ENCODE measurements at places on chromosomes 5 and 9.

DNA sequence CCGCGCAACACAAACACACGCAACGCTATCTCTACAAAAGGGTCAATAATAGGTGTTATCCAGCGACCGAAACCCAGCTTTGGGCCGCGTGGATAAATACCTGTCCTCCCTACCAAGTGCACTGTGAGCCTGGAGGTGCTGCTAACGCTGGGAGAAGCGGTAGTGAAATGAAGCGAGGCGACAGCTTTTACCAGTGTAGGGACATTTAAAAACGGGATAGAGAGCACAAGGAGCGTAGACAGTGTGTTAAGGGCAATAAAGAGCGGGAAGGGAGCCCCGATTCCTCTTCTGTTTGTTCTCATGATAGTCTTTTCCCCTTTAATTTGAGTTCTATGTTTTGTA lies 421 bp upstream of the DEPDC1B start:
- no peak for DNase-seq

DNA sequence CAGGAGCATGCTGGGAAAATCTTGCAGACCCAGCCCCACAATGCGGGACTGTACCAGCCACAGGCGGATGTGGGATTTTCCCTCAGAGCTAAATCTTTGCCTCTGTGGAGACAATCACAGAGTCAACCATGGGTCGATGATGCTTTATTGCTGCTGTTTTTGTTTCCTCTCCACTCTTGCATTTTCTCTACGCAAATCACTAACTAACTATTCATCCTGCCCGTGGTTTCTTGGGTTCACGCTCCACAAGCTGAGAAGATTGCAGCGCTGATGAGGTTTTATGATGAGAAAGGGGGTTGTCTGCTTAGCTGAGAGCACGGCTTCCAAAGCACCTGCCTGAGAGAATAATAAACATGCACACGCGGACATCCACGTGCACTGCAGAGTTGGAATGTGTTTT lies 500.2 kb upstream of the ADAMTS16 start:
- no peak for DNase-seq

- DNase-seq: no peak
Observed at GRCh38 chr5:169989365-169989764, 9.1 kb upstream of the INSYN2B start.

- DNase-seq: no peak
Observed at GRCh38 chr5:153425914-153426313, 64.6 kb upstream of the GRIA1 start.

DNA sequence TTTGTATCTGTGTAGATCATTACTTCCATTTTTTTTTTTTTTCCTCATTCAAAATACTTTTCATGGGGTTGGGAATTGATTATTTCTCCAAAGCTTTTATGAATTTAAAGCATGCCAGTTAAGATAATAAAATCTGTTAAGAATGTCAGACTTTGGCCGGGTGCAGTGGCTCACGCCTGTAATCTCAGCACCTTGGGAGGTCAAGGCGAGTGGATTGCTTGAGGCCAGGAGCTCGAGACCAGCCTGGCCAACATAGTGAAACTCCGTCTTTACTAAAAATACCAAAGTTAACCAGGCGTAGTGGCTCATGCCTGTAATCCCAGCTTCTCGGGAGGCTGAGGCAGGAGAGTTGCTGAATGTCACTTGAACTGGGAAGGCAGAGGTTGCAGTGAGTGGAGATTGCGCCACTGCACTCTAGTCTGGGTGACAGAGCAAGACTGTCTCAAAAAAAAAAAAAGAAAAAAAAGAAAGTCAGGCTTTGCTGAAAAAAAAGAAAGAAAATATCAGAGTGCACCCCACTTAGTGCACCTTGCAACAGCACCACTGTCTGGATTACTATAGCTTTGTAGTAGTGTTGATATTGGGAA lies 18.5 kb downstream of the TBC1D2 start:
- no peak for DNase-seq

DNA sequence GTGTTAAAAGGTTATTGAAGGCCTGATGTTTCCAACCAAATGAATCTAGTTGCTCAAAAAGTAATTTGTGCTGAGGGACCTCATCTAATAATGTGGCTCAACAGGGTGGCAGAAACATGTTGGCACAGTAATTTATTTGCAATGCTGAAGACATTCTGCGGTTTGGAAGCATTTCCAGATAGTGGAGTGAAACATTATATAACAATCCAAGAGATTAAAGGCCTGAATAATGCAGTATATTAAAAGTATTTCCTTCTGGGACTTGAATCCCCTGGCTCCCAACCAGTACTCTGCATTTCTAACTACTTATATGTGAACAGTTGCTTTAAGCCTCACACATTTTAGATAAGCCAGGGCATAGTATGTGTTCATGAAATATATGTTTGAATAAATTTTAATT lies 25.9 kb upstream of the ALDH1A1 start:
- no peak for DNase-seq

DNA sequence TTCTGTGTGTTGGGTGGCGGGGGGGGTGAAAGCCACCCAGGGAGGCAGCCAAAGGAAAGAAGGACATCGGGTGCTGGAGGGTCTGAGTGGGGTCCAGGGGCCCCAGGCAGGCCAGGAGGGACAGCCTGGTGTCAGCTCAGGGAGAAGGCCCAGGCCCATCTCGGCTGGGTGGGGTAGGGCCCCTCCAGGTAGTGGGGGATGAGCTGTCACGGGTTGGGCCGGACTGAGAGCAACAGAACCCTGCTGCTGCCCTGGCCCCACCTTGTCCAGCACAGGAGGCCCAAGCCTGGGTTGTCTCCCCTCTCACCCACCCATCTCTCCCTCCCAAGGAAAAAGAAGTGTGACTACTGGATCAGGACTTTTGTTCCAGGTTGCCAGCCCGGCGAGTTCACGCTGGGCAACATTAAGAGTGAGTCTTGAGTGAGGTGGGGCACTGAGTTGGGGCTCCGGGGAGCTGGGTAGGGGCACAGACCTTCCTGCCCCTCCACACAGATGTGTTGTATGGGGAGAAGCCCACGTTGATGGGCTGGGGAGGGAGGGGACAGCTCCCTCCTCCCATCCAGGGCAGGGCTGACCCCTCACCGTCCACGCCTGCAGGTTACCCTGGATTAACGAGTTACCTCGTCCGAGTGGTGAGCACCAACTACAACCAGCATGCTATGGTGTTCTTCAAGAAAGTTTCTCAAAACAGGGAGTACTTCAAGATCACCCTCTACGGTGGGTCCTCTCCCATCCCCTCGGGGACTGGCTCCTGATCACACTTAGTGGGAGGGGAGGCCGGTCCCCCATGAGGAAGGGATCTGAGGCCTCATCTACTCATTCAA lies 2.3 kb downstream of the LCN2 start:
- no peak for DNase-seq

GRCh38 chr5:174384509-174384947 lies 339.0 kb downstream of the NSG2 start:
- DNase-seq: no peak

DNA sequence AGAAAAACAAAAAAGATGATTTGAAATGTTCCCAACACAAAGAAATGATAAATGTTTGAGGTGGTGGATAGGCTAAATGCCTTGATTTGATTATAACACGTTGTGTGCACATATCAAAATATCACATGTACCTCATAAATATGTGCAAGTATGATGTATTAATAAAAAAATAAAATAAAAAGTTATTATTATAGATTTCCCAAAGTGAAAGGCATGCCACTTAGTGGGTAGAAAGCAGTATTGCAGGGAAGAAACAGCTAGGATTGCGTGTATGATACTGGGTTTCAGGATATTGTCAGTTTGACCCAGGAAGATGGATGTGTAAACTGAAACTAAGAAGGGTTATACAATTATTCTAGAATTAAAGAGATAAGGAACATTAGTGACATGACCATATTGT lies 3.6 kb upstream of the TMEM38B start:
- no peak for DNase-seq

GRCh38 chr5:128770907-128771306 lies 194.4 kb upstream of the SLC27A6 start:
- no peak for DNase-seq

- DNase-seq: no peak
Observed at GRCh38 chr5:143101121-143101520, 302.4 kb downstream of the NR3C1 start.

DNA sequence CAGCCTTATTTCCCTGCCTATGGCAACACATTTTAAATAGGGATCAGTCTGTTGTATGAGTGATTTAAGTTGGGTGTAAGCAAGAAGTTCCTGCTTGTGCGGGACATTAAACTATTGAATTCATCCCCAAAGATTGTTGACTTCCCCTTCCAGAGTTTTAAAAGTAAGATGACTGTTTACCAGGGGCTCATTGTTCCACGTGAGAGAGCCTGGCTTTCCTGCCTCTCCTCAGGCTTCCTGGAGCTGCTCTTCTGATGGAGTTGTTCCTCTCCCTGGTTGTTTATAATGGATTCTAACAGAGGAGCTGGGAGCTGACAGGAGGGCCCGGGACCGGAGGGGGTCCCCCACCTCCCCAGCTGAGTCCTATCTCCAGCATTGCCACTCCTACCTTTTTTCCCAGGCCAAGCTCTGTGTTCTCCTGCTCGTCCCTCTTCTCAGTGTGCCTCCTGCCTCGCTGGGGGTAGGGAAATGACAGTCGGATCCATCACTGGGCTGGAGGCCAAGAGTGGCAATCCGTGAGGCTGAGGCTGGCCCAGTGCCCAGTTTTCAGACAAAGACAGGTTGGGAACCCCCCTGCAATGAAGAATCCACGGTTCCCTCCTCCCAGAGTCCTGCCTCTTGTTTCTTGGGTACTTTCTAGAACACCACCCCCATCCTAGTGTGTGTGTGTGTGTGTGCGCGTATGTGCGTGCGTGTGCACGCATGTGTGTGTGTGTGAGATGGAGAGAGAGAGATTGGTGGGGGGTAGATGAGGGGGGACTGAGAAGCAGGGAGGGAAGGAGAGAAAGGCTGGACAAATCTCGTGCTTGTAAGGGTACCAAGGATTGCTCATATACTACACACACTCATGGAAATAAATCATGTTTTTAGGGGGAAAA lies 123.7 kb upstream of the NFIB start:
- no peak for DNase-seq

DNA sequence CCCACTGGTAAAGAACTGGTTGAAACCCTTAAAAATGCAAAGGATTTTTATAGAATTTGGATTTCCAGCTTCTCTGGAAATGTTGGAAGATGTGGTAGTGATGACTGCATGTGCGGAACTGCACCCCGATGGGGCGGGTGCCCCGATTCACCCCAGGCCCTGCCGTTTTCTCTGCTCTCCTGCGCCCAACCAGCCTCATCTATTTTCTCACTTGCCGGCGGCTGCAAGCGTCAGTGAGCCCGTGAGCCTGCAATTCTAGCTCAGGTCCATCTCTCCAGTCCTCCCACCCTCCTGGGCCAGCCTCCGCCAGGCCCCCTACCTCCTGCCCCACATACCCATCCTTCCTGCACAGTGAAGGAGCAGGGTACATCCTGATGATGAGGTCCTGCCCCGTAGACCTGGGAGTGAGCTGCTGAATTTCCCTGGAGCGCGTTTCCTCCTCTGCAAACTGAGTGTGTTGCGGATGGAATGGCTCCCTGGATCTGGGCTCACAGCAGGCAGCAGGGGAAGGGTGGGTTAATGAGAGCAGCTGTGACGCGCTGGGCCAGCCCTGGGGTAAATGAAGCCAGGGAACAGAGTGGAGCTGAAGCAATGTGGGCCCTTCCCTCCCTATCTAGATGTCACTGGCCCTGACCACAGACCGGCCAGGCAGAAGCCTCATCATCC lies 45.9 kb upstream of the PHYKPL start:
- DNase-seq: no peak

GRCh38 chr9:80792726-80793125 lies 896.6 kb downstream of the TLE1 start:
- no peak for DNase-seq

DNA sequence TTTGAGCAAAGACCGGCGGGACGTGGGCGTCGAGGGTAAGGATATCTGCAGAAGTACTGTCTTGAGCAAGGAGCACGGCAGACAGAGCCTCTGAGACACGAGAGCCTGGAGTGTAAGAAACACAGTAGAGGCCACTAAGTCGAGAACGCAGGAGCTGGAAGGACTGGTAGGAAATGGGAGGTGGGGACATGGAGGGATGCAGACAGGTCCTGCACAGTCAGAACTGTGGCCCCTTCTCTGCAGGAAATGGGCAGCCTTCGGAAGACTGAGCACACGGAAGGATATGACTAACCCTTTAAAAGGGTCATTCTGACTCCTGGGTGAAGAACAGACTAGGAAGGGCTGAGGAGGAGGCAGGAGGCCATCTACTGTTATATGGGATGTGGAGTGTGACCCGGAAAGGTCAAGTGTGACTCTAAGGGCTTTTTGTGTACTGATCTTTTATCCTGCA lies 1.4 kb upstream of the CAMSAP1 start:
- DNase-seq: no peak

DNA sequence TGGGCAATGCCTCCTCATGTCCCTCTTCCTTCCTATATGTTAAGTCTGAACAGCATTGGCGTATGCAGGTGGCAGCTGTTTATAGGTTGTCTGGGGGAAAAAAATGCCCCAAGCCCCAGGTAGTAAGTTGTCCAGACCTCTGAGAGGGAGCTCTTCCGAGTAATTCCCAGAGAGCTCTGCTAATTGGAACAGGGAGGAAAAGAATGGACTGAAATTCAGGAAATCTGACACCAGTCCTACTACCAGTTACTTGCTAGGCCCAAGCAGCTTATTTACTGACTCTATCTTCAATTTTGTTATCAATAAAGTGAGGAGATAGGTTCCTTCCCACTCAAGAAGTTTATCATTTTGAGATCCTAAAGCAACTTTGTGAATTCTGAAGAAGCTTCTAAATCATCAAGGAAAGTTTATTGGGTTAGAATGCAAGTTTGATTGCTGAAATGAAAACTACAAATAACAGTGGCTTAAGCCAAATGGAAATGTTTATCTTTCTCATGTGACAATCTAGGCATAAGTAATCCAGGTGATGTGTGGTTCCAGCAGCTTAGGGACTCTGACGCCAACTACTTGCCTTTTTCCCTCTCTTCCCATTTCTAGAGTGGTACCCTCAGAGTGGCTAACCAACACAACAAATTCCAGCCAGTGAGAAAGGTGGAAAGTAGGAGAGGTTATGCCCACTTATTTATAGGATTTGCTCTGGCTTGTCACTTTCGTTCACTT lies 5.6 kb downstream of the STK32A start:
- DNase-seq: no peak

GRCh38 chr5:96961053-96961452 lies 25.2 kb downstream of the LNPEP start:
- DNase-seq: no peak

- no peak for DNase-seq
Observed at GRCh38 chr9:97292200-97292599, 15.3 kb upstream of the CCDC180 start.

DNA sequence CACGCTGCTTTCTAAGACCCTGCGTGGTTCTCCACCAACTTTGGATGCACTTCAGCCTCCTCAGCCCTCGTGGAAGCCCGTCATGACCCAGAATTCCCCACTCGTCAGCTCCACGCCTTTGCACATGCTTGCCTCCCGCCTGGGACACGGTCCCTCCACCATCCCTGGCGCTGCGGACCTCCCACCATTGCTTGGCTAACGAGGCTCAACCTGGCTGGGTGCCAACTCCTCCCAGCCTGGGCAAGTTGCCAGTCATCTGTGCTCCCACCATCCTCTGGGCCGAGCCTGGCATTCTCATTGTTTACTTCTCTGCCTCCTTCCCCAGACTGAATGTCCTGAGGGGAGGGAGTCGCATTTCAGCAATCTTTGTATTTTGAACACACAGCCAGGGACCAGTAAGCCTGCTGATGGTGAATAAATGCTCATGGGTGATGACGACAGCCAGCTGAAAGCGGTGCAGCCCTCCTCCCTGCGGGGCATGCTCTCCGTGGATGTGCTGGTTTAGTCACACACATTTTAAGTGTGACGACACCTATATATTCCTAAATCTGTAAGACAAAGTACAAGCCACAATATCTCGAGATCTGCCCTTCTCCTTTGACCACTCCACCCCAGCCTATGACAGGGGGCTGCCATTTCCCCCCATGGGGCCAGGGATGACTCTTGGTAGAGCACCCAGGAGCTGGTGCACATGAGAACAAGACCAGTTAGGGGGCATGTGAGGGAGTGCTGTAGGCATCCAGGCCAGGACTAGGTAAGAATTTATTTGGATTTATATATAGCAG lies 37.6 kb downstream of the ANKRD33B start:
- DNase-seq: no peak

All from stimulated activated CD8-positive, alpha-beta memory T cell treated with anti-CD3 and anti-CD28 coated beads, Interleukin-7, amount 100 ng/mL, for 4 hours (primary cell).